ENCODE measurements at places on chromosomes 16 and 17. TPM values are rescaled to one million over a fixed set of nuclear protein-coding genes. Genes with fewer than 3 reads are reported as not detected.

TMEM204 gene
- 14.7 TPM for polyA plus RNA-seq

SDR42E1 gene
- polyA plus RNA-seq, result 13.3 TPM

ZNF598 gene
- polyA plus RNA-seq, result 19.2 TPM

TBC1D28 gene
- polyA plus RNA-seq, result not detected

GRCh38 chr16:75811020-75811634 lies 84.8 kb upstream of the CPHXL start:
- no peak for DNase-seq

GRCh38 chr17:30957741-30958140 lies 13.1 kb upstream of the RNF135 start:
- no peak for DNase-seq

DNA sequence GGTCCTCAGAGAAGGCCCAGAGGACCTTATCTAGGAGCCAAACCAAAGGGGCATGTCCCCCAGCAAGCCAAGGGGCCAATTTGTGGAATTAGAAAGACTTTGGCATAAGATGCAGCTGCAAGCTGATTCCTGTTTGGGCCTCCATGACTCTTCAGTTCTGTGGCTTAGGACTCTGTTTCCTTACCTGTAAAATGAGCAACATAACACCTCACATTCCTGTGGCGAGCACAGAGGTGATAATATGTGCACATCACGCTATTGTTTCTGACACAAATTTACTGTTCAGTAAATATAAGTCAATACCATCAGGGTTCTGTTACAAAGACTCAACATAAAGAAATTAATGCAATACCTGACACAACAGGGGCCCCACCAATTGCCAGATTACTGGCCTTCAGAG lies 57.7 kb downstream of the CDH11 start:
- no peak for DNase-seq

DNA sequence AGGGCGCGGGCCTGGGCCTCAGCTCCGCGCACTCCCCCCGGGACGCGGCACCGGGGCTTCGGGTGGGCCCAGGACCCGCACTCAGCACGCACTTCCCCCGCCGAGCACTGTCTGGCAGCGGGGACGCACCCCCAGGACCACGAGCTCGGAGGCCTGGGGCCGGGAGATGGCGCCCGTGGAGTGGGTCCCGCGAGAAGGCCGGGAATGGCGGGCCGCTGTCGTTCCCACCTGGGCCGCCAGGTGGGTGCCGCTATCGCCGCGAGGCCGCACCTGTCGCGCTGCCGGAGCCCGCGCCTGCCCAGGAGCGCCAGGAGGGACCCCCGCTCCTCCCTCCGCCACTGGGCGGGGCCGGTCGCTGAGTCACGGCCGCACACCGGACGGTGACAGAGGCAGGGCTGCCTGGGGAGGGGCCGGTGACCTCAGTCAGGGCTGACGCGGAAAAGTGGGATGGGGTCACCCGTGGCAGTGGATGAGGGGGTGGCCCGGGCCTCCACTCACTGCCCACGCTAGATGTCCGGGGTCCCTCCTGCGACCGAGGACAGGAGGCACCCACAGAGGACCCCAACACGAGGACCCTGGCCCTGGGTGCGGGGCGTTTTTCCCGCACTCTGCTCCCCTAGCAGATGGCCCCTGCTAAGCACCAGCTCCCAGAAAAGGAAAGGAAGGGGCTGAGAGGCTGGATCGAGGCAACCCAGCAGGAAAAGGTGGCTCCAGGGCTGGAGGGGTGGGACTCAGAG lies 6.9 kb upstream of the ACTG1 start:
- no peak for DNase-seq

DNA sequence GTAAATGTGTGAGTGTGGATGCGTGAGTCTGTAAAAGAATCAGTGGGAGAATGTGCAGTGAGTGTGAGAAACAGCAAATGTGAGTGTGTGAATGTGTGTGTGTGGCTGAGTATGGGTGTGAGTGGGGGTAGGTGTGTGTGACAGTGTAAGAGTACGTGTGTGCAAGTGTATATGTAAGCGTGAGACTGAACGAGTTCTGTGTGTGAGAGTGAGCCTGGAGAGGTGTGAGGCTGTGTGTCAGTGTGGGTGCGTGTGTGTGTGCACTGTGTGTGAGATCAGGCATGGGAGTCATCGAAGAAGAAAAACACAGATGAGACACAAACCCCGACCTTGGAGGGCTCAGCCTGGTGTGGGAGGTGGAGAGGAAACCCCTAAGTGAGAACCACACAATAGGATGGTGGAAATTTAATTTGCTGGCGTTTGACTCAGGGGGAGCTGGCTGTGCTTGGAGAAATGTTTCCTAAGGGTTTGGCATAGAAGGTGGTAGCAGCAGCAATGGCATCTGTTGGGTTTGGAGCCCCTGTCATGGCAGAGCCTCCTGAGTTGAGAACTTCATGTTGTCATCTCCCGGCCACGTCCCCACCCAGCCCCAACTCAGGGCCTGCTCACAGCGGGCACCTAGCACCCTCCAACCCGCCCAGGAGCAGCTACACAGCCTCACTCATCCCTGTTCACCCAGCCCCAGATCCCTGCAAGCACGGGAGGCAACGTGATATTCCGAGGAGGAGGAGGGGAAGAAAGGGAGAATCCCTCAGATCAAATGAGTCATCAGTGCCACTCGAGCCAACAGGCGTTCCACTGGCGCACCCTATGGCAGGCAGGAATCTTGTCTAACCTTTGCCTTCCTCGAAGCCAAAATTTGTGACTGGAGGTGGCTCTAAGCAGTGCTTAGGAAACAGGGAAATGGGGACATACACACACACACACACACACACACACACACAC lies 14.3 kb upstream of the NUBP1 start:
- no peak for DNase-seq

- DNase-seq, result no peak
These were observed 81.0 kb downstream of the MYH11 start for GRCh38 chr16:15775663-15776304.

GRCh38 chr17:75896415-75897159 lies at the start of gene TRIM65:
TSS of gene TRIM65 (minus strand) at chr17:75896951. CDS start at chr17:75896937, 14 bp downstream.
- DNase-seq, result peak; percentile 64

DNA sequence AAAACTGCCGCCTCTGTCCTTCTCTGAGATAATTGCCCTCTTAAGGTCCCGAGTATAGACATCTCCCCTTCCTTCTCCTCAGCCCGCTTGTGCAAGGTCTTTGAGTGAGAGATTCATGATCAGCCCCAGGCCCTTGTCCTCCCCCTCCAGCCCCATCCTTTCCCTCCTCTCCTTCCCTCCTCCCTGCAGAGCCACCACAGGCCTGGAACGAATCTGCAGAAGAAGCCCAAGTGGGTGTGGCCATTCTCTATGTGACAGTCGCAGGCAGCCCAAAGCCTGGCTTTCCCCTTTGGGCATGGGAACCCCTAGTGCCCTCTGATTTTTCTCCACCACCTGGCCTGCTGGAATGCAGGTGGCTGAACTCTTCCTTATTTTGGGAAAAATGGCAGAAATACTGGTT lies 7.2 kb upstream of the NDRG4 start:
- DNase-seq, result no peak

DNA sequence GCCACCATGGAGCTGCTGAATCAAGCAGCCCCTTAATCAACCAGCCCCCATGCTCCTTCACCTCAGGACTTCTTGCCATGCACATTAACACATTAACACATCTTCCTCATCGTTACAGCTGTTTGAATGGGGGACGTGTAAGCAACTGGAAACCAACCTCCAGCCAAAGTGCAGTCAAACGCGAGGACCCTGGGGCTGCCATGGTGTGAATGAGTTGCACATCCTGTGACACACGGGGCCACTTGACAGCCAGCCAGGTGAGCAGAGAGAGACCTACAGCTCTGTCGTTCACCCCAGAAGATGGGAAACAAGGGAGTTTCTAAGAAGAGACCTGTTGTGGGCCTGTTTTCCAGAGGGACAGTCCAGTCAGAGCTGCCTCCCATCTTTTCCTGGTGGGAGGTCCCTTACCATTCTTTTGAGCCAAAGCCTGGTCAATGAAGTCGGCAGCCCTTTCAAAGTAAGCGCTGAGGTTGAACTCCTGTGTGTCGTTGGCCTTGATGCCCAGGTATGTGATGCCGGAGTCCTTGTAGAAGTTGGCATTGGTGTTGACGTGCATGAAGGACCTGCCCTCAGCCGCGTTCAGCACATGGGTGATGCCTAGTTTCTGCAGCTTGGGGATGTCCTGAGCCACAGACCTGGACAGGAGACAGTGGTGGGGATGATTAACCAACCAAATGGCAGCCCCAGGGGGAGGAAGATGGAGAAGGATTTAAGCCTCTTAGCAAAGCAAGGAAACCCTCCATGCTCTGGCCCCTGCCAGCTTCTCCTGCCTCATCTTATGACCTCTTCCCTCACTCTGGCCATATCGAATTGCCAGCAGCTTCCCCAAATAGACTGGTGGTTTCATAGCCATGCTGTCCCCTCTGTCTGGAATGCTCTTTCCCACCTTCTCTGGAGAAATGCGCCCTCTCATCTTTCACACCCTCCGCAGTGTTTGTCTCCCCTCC lies 4.2 kb downstream of the DUSP3 start:
- no peak for DNase-seq

- no peak for DNase-seq
These were observed 22.1 kb upstream of the ARHGAP17 start for GRCh38 chr16:25037221-25037620.

GRCh38 chr16:74739275-74739674 lies 35.3 kb downstream of the FA2H start:
- no peak for DNase-seq

DNA sequence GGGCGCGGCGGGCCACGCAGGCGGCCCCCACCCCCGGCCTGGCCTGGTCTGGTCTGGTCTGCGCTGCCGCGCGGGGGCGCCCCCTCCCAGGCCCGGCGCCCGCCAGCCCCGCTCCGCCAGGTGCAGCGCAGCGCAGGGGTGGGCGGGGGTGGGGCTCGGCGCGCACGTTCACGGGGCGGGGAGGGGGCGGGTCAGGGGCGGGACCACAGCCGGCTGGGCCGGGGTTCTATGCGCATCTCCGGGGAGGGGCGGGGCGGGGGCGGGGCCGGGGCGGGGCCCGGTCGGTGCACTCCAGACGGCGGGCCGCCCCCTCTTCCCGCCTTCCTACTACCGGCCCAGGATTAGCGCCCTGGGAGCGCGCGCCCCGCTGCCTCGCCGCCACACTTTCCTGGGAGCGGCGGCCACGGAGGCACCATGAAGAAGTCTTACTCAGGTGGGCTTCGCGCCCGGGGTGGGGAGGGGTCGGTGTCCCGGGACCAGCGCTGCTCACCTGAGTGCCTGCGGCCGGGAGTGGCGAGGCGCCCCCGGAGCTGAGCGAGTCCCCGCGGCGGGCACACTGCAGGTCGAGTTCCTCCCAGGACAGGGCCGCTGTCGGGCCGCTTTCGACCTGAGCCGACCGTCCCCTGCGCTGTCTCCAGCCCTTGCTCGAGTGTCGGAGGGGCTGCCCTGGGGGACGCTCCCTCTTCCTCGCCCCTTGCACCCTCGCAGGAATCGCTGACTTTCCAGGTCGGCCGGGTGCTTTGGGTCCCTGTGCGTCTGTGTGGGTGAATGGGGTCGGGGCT lies 140.5 kb downstream of the SEC14L1 start:
- no peak for DNase-seq

DNA sequence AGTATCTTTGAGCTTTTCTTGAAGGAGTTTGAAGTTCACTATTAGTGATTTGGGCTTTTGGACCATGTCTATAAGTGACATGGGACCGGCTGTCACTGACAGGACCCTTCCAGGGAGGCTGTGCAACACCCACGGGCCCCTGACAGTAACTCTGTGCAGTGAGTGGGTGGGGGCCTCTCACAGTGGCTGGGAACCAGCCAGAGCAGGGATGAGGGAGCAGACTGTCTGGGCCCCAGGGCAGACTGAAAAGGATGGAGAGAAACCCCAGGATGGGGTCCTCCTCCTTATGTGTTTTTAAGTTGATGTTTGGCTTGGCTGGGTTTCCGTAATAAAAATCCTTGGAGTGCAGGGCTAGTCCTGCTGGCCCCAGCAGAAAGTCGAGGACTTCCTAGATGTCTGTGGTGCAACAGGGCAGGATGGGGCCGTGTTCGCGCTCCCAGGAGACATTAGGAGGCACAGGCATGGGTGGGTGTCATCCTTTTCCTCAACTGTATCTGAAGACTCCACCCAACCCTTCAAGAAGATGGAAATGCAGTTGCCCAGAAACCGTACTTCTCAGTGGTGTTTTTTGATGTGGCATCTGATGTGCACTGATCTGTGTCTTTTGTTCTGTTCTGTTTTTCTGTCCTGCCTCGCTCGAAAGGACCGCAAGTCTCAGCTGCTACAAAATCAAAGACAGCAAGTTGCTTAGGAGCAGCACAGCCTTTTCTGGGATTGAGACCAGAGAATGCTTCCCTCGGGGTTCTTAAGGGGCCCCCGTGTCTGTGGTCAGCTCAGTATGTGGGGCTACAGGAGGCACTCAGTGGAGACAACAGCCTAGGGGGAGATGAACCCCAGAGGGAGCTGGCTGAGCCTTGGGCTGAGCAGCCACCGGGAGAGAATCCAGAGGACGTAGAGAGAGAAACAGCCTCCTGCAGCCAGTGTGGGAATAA lies 24.2 kb downstream of the PLD6 start:
- DNase-seq, result no peak

DNA sequence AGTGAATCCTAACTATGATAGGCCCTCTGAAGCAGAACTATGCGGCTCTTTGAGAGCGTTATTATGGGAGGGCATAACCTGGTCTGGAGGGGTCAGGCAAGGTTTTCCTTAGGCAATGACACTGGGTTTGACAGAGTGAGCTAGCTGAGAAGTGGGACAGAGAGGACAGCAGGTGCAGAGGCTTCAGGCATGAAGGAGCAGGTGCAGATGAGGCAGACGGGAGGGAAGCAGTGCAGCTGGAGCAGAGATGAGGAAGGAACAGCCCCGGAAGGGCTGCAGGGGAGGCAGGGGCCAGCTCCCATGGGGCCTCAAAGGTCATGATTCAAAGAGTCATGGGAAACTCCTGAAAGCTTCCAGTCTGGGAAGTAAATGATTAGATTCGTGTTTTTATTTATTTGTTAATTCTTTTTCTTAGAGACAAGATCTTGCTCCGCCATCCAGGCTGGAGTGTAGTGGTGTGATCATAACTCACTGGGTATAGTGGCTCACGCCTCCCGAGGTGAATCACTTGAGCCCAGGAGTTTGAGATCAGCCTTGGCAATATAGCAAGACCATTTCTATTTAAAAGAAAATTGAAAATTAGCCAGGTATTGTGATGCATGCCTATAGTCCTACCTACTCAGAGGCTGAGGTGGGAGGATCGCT lies 5.4 kb downstream of the MARCHF10 start:
- no peak for DNase-seq

- no peak for DNase-seq
These were observed 4.9 kb downstream of the OR4D1 start for GRCh38 chr17:58153046-58153445.

- DNase-seq, result no peak
These were observed 14.4 kb downstream of the RFWD3 start for GRCh38 chr16:74652249-74652648.

GRCh38 chr17:67526700-67527099 lies 149.6 kb downstream of the PITPNC1 start:
- DNase-seq, result no peak

Data from left renal pelvis (tissue), 4 donors.